Activated CD8-positive, alpha-beta memory T cell treated with anti-CD3 and anti-CD28 coated beads for 1 hour (primary cell): ENCODE measurements at places on chromosomes 2 and 18.

- no peak for DNase-seq
Measured at GRCh38 chr2:26850000-26850431, 2.1 kb downstream of the DPYSL5 start.

GRCh38 chr18:71028285-71028762 lies 739.5 kb downstream of the SOCS6 start:
- no peak for DNase-seq

- DNase-seq, result no peak
Measured at GRCh38 chr18:39489431-39489830, 1923.8 kb upstream of the CELF4 start.

GRCh38 chr18:11498821-11499220 lies 110.6 kb upstream of the SLC35G4 start:
- DNase-seq, result no peak

GRCh38 chr2:156473445-156473844 lies 37.3 kb downstream of the GPD2 start:
- no peak for DNase-seq

- DNase-seq, result no peak
Measured at GRCh38 chr2:211942153-211942552, 596.4 kb downstream of the ERBB4 start.

DNA sequence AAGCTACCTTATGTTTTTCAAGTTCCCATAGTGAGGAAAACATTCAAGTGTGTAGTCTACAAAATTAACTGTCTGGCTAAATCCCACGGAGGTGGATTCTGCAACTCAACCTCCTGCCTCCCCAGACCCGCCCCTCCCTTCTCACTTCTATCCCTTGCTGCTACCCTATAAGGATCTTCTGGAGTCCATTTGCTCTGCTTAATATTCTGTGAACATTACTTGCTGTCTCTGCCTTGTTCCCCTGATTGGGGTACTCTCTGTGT lies 163.2 kb downstream of the KCNE4 start:
- DNase-seq, result no peak

GRCh38 chr2:113162173-113162572 lies 11.6 kb upstream of the PSD4 start:
- DNase-seq, result no peak

DNA sequence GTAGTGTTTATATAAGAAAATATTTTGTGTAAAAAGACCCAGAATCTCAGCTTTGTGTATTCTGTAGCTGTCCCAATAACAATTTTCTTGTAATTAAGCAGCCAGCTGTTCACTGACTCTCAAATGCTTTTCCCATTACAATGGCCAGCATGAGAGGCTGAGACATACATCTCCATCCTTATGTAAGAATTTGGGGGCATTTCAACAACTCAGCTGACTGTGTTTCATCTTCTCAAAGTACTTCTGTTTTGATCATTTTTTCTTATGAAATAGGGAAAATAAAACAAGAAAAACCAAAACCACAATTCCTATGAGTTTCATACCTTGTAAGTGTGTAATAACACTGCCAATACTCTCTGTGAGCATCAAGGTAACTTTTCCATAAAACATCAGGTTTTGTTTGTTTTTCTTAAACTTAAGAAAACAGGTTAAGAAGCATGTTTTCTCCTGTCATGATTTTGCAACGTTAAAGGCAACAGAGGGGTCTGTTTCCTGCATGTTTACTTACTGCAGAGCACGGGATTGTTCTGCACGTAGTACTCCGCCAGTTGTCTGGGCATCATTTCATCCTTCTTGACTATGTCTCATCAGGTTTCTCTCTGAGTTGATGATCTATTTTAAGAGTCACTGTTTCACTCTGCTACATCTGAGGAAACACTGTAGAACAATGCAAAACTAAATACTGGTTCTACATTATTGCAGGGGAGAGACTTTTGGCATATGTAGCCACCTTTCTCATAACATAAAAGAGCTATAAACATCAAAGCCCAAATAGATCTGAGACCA lies 62.9 kb upstream of the CYRIA start:
- no peak for DNase-seq

GRCh38 chr2:42854207-42854818 lies 61.9 kb upstream of the HAAO start:
- no peak for DNase-seq

DNA sequence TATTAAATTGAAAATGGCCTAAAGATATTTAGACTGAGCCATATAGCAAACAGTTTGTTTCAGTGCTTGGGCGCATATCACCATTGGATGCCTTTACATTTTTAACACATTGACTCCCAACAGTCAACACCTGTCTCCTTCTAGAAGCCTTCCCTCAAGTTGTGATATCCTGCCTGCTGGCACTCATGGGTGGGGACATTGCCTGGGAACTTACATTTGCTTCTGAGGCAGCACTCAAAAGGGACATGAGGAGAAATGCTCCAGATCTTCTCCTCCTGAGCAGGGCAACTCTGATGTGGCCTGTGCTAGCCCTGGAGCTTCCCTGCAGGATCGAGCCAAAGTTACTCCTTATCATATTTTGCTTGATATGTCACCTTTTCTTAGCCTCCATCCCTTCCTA lies 392.2 kb downstream of the CDH7 start:
- no peak for DNase-seq

GRCh38 chr2:112602917-112603316 lies 18.5 kb downstream of the CHCHD5 start:
- no peak for DNase-seq

DNA sequence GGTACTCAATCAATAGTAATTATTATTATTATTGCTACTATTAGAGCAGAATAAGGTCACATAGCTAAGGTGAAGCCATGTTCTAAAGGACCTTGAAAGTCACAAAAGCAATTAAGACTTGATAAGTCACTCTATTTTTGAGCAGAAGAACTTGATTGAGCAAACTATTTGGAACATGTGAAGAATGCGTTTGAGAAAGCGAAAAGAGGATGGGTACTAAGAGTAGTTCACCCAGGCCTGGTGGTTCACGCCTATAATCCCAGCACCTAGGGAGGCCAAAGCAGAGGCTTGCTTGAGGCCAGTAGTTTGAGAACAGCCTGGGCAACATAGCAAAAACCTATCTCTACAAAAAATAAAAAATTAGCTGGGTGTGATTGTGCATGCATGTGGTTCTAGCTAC lies 7.2 kb upstream of the RTN4 start:
- DNase-seq, result no peak

DNA sequence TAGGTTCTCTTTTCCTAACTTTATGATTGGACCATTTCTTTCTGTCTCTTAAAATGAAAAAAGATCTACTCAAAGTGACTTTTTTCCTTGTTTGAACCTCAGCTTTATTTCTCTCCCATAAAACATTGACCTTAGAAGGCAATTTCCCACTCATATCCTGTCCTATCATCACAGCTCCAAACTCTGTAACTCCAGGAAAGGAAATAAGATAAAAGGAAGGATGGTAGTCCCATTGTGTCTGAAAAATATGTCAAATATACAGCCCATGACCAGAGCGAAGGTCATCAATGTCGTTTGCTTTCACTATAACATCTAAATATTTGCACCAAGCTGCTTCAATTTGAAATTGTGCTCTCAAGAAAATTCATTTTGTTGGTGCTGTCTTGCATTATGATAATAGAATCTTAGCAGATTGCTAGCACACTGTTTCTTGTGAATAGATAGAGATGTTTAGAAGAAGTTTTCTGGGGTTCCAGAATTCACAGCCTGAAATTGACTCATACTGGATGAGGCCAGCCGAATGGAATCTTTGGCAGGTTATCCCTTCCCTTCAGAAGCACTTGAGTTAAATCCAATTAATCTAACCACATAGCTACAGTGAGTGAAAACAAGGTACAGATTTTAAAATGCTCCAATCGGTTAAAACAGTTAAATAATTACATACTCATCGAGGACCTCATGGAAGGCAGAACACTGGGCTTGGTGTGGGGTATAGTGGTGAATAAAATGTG lies 95.1 kb downstream of the CRIM1 start:
- no peak for DNase-seq

DNA sequence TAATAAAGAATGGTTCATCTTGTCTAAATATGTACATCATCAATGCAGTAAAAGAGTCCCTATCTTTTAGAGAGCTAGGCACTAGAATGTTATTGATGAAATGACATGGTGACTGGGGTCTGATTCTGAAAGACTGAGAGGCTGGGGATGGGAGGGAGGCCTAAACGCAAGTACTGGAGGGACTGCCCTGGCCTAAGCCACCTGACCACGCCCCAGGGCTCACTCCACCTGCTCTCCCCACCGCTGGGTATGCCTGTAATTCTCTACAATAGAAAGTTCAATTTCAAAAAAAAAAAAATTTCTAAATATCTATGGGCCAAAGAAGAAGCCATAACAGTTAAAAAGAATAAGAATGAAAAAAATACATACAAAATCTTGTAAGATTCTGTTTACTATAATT lies 194.0 kb downstream of the HDAC4 start:
- no peak for DNase-seq

DNA sequence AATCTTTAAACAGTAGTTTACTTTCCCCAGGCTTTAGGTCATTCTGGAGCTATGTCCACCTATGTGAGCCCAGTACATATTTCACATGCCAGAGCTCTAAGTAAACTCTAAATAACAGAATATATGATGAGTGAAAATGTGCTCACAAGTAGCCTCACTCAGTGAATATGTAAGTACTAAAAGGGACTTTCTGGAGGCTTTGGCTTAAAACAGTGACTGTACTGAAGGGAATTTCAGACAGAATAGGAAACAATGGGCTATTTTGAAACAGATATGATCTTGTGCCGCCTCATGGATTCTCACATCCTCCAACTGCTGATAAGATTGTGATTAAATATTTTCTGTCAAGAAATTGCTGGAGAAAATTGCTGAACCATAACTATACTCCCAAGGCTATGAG lies 747.9 kb downstream of the SOCS6 start:
- no peak for DNase-seq

GRCh38 chr18:9809697-9810096 lies 76.1 kb upstream of the TXNDC2 start:
- DNase-seq, result no peak

- no peak for DNase-seq
Measured at GRCh38 chr2:33436083-33436482, 40.4 kb upstream of the RASGRP3 start.

DNA sequence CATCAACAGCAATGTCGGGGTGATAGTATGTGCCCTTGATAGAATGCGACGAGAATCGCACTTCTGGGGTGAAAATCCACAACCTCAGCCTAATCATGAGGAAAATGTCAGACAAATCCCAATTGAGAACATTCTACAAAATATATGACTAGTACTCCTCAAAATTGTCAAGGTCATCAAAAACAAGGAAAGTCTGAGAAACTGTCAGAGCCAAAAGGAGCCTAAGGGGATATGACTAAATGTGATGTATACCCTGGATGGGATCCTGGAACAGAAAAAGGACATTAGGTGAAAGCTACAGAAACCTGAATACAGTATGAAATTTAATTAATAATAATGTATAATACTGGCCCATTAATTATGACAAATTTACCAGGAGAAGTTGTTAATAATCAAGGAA lies 7.6 kb upstream of the CACNB4 start:
- DNase-seq, result no peak

DNA sequence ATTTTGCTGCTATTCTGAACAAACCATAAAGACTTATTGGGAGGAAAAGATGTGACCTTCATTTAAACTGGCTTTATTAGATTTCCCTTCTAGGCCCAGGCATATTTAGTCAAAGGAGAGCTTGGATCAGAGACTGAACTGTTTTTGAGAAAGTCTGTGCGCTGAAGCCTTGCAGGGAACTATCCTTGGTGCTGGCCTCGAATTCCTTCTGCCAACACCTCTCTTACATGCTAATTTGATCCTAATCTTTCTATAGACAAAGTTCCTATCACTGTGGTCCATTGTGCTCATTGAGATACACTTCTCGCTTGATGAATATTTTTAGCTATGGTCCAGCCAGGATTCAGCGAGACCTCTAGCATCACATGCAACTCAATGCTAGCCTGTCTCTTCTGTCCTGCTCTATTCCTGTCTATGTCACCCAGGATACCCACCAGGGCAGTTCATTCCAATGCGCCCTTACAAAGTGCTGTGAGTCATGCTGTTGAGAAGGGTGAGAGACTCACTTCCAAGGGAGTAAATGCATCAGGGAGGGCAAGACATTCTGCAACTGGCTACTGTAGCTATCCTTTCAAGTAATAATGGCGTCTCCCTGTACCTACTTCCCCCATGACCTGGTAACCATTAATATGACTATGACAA lies 356.7 kb upstream of the LYPD1 start:
- DNase-seq, result no peak

- DNase-seq, result no peak
Measured at GRCh38 chr18:79510046-79510685, 114.4 kb downstream of the NFATC1 start.

DNA sequence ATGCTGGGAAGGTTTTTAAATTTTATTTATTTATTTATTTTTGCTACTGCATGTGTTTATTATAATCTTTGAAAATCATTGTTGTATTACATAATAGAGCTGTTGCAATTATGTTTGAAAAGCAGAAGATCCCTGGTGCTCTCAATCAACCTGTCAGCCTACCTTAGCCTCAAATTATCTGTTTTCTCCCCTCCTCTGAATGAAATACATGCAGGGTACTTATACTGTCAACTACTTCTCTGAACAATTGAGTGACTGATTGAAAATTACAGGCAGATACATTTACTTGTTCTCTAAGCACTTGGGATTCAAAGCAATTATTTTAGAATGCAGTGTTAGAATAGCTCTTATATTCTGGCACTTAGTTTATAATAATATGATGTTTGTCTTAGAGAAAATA lies 8.1 kb downstream of the KYNU start:
- no peak for DNase-seq

DNA sequence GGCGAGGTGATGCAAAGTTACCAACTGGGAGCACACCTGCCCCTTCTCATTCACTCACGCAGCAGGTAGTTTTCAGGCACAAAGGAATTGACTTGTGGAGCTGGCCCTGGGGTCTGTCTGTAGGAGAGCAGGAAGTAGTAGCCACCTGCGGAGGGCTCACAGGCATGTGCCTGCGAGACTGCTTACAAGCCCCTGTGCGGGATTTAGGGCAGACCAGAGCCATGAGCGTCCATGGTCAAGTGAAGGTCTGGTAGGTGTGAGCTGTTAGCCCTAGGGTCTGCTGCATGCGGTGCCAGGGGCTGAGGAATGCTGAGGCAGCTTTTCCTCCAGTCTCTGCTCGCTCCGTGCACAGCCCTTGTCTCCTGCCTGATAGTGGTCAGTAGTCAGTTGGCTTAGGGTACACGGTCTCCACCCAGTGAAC lies 18.9 kb downstream of the INPP4A start:
- DNase-seq, result no peak

DNA sequence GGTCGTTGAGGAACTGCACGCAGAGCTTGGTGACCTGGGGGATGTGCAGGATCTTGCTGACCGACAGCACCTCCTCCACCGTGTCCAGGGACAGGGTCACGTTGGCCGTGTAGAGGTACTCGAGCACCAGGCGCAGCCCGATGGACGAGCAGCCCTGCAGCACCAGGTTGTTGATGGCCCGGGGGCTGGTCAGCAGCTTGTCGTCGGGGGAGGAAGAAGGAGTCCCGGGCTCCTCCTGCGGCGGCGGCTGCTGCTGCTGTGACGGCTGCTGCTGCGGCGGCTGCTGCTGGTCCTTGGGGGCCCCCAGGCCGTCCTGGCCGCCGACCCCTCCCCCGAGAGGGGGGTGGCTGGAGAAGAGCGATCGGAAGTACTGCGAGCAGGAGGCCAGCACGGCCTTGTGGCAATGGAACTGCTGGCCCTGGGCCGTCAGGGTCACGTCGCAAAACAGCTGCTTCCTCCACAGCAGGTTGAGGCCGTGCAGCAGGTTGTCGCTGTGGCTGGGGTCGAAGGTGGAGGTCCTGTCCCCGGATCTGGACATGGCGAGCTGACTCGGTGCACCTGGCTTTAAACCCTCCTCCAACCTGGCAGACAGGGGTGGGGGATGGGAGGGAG lies 2.7 kb downstream of the KLHL14 start:
- no peak for DNase-seq
